ENCODE measurements at places on chromosomes 5 and 9.

GRCh38 chr5:1725641-1726468 is 73.8 kb downstream of the MRPL36 start:
- no peak for DNase-seq

- DNase-seq: no peak
Observed at GRCh38 chr5:98309785-98310598, 463.5 kb upstream of the RGMB start.

DNA sequence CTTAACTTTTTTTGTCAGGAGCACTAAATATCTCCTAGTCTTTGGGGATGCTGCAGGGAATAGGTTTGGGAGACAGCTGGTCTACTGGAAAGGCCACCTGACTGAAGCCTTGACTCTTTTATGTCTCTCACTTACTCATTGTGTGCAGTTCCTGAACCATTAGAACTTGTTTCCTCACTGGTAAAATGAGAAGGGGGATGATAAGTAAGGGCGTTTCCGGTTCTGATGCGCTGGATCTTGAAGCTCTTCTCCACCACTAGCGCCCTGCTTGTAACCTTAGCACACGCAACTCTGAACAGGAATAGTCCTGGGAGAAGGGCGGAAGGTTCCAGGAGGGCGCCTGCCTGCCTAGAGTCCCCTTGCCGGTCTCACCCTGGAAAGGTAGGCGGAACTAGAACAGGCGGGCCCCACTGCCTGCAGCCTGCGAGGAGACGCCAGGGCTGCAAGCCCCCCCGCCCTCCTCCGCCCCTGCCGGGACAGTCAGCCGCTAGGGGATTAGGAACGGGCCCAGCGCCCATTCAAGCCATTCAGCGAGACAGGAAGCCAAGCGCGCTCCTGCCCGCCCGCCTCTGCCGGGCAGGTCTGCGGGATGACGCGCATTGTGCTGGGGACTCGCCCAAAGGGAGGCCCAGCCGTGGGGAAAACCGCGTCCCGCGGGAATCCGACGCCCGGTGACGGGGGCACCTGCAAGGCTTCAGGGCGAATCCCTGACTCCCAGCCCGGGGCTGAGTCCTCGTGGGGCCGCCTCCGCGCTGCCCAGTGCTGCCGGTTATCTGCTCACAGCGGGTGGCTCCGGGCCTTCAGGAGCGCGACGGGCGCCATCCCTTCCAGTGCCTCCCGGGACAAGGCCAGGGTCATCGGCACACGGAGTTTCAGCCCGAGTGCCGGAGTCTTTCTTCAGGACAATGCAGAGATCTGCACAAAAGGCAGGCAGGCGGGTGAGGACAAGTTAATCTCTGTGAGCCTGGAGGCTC is 44.0 kb upstream of the XPA start:
- DNase-seq: no peak

DNA sequence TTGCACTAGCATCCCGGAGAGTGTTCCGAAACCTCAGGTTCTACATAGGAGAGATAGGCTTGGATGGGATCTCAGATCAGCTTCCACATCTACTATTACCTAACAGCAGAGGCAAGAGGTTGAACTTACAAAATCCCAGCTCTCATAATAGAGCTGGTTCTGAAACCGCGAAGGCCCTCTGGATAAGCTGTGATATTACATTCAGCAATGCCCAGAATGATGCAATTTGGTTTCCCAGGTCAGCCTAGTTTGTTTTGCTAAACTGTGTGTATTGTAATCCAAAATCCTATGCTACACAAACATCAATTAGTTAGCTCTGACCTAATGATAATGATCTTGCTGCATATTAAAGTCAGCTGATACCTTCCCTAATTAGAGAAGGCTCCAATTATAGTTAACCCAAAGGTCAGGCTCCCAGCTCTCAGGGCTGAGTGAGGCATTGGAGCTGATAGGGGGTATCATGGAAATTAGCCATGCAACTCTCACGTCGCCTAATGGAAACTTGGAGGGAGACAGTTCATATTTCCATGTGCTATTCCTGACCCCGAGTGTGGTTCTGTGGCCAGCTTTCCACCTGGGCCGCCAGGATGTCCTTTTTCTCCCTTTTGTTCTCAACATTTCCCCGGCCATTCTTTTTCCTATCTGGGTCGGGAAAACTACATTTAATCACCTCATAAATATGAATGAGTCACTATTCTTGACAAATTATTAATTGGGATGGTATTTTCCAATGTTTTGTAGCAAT is 278.4 kb upstream of the IRX1 start:
- DNase-seq: no peak

- no peak for DNase-seq
Observed at GRCh38 chr5:125012727-125013451, 266.4 kb upstream of the ZNF608 start.

- no peak for DNase-seq
Observed at GRCh38 chr9:124087226-124087625, 75.7 kb downstream of the LHX2 start.

GRCh38 chr5:4553978-4554377 is 586.2 kb upstream of the ADAMTS16 start:
- no peak for DNase-seq

- no peak for DNase-seq
Observed at GRCh38 chr5:81852291-81853029, 101.6 kb upstream of the SSBP2 start.

GRCh38 chr9:94911211-94911610 is 184.7 kb downstream of the AOPEP start:
- DNase-seq: no peak

- no peak for DNase-seq
Observed at GRCh38 chr5:62268792-62269191, 37.2 kb upstream of the KIF2A start.

- no peak for DNase-seq
Observed at GRCh38 chr9:12771891-12772290, 2.9 kb upstream of the LURAP1L start.

DNA sequence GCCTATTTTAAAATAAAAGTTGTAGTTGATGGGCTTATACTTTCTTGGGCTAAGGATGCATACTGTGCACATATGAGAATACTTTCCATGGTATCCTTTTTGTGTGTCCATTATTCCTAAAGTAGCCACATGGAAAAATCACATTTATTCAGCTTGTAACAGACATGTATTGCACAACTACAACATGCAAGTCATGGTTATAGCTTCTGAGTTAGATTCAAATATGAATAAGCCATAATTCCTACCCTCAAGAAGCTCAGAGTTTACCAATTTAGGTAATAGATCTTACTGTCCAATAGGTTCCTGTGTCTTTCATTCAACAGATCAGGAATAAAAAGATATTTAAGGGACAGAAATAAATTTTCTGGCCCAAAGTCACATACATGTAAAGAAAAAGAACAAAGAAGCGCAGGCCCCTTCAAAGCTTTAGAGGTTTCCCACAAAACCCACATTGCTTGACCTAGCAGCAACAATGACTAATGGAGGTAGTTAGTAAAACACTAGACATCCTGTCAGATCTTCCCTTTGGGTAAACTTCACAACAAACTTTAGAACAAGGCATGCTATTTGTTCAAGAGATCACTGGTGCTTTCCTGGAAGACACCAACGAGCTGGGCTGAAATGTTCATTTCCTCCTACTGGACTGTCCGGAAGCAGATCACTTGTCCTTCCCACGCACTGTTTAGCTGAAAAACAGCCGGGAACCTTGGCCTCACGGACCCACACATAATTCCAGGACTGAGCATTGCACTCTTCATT is 78.4 kb upstream of the ITGA1 start:
- DNase-seq: no peak

DNA sequence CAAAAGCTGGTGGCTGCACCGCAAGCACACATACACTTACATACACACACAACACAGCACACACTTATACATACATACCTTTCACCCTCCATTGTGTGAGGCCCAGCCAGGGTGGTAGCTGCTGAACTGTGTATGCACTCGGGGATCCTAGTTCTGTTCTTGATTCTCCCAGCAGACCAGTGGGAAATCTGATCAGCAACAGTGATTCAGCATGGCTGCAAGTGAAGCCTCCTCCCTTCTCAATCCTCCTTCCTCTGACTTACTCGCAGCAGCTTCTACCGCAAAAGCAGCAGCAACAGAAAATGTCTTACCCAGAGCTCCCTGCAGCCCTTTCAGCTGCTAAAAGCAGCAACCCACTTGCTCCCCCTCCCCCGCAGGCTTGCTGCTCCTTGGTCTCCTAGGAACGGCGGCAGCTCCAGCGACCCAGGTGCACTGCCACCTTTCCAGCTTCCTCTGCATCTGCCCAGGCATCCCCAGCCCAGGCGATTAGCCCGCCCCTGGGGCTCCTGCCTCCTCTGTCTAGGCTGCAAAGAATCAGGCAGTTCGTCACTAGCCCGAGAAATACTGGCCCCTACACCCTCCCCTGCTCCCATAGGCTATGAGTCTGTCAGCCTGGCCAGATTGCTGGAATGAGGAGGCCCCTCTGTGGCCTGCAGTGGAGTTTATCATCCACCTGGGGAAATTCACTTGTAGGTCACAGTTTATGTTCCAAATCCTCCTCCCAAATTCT is at the start of gene KLHL3:
Gene KLHL3 (minus strand): TSS at position 535 of the 730 bp plus-strand sequence. CDS start 443 bp downstream, at position 92.
- no peak for DNase-seq

DNA sequence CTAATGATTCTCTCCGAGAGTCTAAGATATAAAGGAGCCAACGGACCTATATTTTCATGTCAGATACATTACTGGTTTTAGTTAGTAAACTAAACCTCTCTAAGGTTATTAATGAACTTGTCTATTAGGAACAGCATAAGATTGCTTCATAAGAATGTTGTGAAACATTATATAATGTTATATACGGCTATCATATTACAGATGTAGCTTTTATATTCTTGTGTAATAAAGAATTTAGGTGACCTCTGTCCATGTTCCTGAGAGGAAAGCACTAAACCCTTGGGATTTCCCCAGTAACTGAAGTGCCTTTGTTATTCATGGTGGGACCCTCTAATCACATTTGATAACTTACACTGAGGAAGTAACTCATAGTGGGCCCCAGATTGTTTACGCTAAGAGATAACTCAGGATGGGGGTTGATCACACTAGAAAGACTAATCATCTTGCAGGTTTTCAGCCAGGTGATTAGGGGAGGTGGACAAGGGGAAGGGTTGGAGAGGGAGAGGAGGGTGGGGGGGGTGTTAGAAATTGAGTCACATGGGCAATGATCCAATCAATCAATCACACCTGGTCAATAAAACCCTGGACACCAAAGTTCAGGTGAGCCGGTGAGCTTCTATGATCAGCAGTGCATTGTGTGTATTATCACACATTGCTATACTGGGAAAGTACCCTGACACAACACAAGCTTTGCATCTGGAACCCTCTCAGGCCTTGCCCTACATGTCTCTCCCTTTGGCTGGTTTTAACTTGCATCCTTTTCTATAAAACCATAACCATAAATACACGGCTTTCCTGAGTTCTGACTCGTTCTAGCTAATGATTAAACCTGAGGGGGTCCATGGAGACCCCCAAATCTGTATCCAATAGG is 25.8 kb downstream of the ECPAS start:
- no peak for DNase-seq

DNA sequence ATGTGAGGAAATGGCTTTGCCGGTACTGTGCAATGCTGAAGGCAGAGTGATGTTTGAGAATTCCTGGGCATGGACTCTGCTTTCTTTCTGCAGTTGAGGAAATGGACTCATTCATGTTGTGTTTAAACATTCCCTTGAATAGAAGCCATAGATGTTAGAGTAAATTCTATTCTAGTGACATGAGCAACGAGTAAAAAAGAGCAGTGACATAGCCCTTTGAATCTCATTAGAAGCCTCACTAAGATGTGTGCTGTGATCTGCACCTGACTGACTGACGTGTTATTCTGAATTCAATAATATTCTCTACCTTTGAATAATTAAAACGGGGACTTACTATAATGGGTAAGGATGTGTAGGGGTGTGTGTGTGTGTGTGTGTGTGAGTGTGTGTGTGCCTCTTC is 113.7 kb upstream of the KLF4 start:
- no peak for DNase-seq

DNA sequence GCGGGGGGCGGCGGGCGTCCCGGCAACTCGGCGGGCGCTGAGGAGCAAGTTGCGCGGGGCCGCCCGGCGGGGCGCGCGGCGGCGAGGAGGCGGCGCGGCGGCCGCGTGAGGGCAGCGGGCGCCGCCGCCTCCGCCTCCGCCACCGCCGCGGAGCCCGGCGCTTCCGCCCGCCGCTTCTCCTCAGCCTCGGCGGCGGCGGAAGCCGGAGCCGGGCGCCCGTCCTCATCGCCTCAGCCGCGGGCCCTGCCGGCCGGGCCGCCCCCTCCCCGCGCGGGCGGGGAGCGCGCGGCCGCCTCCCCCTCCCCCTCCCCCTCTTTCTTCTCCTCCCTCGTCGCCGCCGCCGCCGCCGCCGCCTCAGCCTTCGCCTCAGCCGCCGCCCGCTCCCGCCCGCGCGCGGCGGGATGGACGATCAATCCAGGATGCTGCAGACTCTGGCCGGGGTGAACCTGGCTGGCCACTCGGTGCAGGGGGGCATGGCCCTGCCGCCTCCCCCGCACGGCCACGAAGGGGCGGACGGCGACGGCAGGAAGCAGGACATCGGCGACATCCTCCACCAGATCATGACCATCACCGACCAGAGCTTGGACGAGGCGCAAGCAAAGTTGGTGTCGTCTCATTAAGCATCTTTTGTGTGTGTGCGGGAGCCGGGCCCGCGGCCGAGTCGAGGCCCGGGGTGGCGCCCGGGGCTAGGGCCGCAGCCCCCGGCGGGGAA is at the start of gene PBX3:
Gene PBX3 (plus strand): TSS at position 321 of the 712 bp plus-strand sequence.
- DNase-seq: peak; percentile 20

- DNase-seq: no peak
Observed at GRCh38 chr5:115313052-115313451, 16.6 kb upstream of the CCDC112 start.

- DNase-seq: no peak
Observed at GRCh38 chr5:133605323-133605722, 7.0 kb downstream of the FSTL4 start.

GRCh38 chr5:167573370-167574127 is 717.9 kb upstream of the WWC1 start:
- no peak for DNase-seq

- DNase-seq: no peak
Observed at GRCh38 chr5:150624334-150625163, 15.9 kb upstream of the SYNPO start.

GRCh38 chr5:36629729-36630128 is 23.3 kb downstream of the SLC1A3 start:
- DNase-seq: no peak

- no peak for DNase-seq
Observed at GRCh38 chr5:178252258-178252657, 19.7 kb upstream of the PHYKPL start.

DNA sequence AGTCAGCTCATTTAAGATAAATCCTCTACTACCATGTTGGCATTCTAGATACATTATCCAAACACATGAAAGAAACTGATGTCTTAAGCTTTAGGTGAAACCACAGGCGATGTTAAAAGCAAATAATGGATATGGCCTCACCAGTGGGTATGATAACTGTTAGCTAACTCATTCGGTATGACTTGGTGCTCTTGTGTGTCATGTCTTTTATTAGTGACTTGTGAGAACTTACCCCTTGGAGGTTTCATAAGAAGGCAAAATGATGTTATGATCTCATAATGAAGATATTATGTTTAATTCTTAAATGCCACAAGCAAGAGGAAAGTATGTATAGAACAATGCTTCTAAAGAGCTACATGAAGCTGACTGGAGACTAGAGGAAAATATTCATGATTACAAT is 1227.0 kb downstream of the EFNA5 start:
- no peak for DNase-seq
